ENCODE measurements at places on chromosomes 7 and 10. TPM values are rescaled to one million over a fixed set of nuclear protein-coding genes. Genes with fewer than 3 reads are reported as not detected.
A peak's percentile ranks its signal among the peaks of the same experiment; 100 is the strongest.

IQUB gene
- not detected for total RNA-seq

ASAH2 gene
- total RNA-seq: 3.5 TPM

GTF2IRD2 gene
- 18.0 TPM for total RNA-seq

PSAP gene
- total RNA-seq: 171 TPM

CASP2 gene
- 98.8 TPM for total RNA-seq

CPXM2 gene
- not detected for total RNA-seq

MEOX2 gene
- not detected for total RNA-seq

SPDYE8 gene
- total RNA-seq: not detected

- DNase-seq: no peak
Measured at GRCh38 chr10:76397181-76398042, 966.0 kb downstream of the LRMDA start.

DNA sequence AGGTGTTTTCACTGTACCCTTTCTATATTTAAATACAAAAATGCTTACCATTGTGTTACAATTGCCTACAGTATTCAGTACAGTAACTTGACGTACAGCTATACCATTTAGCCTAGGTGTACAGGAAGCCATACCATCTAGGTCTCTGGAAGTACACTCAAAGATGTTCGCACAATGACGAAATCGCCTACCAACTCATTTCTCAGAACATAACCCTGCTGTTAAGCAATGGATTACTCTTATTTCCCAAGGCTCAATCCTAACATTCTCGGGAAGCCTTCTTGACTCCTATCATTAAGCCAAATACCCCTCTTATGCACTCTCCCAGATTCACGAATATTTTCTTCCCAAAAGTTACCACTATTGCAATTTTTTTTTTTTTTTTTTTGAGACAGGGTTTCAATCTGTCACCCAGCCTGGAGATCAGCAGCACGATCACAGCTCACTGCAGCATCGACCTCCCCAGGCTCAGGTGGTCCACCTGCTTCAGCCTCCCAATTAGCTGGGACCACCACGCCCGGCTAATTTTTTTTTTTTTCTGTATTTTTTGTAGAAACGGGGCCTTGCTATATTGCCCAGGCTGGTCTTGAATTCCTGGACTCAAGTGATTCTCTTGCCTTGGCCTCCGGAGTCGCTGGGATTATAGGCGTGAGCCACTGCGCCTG, 1.5 kb downstream of the CWF19L1 start:
- no peak for DNase-seq

- no peak for DNase-seq
Measured at GRCh38 chr7:14395860-14396259, 406.4 kb upstream of the ETV1 start.

DNA sequence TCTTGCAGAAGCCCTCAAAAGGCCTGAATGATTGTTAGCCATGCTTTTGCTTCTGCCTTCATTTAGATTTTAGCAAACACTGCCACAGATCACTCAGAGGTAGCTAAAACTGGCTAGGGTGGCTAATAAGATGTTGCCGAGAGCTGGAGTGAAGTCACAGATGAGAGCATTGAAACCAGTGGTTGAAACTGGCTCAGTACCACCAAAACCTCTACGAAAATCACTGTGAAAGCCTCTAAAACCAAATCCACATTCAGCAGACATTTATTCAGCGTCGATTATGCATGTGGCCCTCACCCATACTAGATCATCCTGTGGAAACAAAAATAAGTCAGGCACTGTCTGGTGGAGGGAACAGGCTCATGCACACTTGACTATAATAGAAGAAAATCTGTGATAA, 50.8 kb downstream of the PIK3CG start:
- DNase-seq: no peak

DNA sequence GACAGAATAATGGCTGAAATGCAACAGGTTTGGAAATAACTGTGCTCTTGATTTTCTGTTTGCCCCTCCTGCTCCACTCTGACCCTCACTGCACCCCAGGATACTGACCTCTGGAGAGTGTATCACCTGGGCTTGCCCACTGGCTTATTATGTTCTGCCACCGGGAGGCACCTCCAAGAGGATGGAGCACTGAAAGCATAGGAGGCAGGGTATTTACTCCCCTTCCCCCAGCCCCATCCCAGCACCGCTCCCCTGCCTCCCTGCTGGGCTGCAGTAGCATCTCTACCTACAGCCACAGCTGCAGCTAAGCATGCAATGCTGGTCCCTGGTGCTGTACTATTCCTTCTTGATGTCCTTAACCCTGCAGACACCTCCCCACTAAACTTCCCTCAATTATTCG, 26.4 kb downstream of the RAB11FIP2 start:
- DNase-seq: no peak

- DNase-seq: no peak
Measured at GRCh38 chr10:43903451-43903850, 254.8 kb upstream of the ZNF32 start.

DNA sequence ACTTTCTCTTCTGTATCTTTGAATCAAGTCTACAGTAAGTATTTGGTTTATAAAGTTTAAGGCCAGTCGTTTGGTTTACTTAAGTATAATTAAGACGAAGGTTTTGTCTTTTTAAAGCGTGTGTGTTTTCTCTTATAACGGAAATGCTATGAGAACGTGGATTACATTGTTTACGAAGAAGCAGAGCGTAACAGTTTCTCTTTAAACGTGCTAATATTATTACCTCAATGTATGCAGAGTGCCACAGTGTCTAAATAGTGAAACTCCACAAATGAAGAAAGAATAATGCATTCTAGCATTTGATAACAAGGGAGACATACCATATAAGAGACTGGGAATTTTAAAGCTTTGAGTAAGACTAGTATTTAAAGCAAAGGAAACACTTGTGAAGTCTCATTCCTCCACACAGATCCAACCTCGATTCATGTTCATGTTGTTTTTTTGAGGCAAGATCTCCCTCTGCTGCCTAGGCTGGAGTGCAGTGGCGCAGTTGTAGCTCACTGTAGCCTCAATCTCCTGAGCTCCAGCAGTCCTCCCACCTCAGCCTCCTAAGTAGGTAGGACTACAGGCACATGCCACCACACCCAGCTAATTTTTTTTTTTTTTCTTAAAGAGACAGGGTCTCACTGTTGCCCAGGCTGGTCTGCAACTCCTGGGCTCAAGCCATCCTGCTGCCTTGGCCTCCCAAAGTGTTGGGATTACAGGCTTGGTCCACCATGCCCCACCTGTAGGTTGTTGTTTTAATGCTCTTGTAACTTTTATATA, 75.1 kb downstream of the ANKRD61 start:
- peak; percentile 37 for DNase-seq

GRCh38 chr10:35417795-35418194, 81.5 kb downstream of the CCNY start:
- no peak for DNase-seq

DNA sequence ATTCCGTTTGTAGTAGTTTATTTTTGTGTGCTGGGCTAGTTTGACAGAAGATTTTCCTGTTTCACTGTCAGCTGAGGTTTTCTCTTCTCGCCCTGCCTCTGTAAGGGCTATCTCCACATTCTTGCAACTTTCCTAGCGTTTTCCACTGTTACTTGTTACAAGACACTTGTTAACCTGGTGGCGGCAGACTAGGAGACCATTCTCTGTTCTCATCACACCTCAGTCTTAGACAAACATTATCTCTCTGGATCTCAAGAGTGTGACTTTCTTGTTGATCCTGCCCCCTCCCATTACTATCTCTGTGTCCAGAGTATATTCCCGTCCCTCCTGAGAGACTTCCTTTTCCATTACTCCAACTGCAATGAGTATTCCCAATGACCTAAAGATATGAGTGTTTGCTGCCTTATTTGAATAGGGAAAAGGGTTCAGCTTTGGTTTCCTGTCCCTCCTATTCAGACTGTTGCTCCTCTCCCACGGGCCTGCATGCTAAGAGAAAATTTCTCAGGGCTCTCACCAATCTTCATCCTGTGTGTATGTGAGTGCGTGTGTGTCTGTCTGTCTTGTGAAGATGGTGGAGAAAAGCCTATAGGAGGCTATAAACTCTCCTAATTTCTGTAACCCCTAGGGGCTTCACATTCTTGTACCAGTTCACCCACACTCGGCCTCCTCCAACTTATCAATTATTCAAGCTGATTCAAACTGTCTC, 722.4 kb upstream of the POT1 start:
- no peak for DNase-seq

GRCh38 chr7:135763261-135763660, 14.6 kb upstream of the FAM180A start:
- no peak for DNase-seq

- no peak for DNase-seq
Measured at GRCh38 chr7:19353180-19353579, 208.0 kb upstream of the FERD3L start.
